ENCODE measurements at places on chromosomes 2 and 18. TPM values are rescaled to one million over a fixed set of nuclear protein-coding genes. Genes with fewer than 3 reads are reported as not detected.

The GCA gene
- 5.7 TPM for total RNA-seq

The SALL3 gene
- not detected for total RNA-seq

The SLC9A4 gene
- not detected for total RNA-seq

The REG3G gene
- not detected for total RNA-seq

The NR4A2 gene
- total RNA-seq, result 57.6 TPM

The LDLRAD4 gene
- 0.52 TPM for total RNA-seq
